Fibroblast of skin of left biceps (primary cell): ENCODE measurements at places on chromosomes 12 and 14.
A peak's percentile ranks its signal among the peaks of the same experiment; 100 is the strongest.

- no peak for DNase-seq
Measured at GRCh38 chr12:116687888-116688287, 50.0 kb downstream of the SPRING1 start.

DNA sequence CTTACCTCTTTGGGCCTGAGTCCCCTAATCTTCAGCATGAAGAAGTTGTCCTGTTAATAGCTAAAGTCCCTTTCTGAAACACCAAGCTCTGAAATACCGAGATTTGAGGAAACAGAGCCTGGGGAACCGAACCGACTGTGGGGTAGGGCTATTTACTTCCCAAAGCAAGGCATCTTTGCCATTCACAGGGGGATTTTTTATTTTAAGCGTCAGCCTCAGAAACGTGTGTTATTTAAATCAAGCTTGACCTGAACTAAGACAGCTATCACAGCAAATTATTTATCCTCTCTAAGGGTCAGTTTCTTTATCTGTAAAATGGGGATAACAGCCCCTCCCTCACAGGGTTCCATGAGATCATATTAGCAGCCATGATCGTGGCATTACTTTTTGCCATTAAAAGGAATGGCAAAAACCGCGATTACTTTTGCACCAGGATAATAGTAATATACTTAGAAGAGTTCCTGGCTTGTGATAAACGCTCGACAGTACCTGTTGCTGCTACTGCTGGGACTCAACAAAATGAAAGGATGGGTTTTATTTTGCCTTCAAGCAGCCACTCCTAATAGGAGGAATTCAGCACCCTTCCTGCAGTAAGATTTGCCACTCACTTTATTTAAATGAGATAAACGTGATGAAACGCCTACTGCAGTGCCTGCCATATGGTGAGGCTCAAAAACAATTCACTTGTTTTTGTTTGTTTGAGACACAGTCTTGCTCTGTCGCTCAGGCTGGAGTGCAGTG lies 1.3 kb upstream of the CORO1C start:
- DNase-seq: no peak

DNA sequence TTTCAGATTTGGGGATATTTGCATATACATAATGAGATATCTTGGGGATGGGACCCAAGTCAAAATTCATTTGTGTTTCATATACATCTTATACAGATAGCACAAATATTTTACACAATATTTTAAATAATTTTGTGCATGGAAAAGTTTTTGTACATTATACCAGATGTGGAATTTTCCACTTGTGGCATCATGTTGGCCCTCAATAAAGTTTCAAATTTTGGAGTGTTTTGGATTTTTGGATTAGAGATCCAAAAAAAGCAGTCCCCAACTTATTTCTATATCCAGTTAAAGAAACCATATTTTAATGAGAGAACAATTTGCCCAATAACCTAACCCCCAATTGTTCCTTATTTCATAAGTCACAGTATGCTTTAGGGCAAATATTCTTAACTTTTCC lies 4.5 kb downstream of the GNPNAT1 start:
- DNase-seq: no peak

- no peak for DNase-seq
Measured at GRCh38 chr12:17416748-17417147, 673.2 kb downstream of the RERGL start.

GRCh38 chr14:99703381-99703780 lies 19.3 kb downstream of the CYP46A1 start:
- no peak for DNase-seq

DNA sequence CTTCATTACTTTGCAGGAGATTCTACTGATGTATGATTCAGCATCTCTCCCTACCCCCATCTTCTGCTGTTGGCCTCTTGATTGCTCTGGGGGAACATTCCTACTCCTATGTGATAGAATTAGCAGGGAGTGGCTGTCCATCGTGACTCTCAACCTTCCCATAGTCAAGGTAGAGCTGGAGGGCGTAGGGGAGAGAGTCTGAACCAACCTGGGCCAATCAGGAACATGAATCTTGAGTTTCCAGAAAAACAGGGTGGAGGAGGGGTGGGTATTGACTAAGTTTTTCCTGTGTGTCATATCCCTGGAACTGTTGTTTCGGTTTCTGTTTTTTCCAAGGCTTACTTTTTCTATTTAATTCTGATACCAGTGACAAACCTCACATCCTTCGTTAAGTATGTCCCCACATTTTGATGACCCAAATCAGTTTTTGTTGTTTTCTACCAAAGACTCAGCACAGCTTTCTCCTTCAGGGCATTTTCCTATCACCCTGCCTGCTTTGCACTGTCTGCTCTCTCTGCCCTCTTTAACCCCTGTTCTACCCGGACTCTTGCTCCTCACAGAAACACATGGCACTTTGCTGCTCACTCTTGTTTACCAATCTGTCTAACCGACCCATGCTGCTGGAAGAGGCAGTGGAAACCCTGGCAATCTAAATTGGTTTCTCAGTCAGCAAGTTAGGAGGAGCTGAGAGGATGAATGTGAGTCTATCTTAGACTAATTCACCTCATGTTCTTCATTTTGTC lies 1428.3 kb downstream of the AACS start:
- no peak for DNase-seq

GRCh38 chr12:22662356-22662755 lies 37.4 kb downstream of the ETNK1 start:
- no peak for DNase-seq

- DNase-seq: no peak
Measured at GRCh38 chr14:76583805-76584204, 177.5 kb upstream of the VASH1 start.

GRCh38 chr14:97657609-97658008 lies 860.4 kb downstream of the VRK1 start:
- DNase-seq: no peak

DNA sequence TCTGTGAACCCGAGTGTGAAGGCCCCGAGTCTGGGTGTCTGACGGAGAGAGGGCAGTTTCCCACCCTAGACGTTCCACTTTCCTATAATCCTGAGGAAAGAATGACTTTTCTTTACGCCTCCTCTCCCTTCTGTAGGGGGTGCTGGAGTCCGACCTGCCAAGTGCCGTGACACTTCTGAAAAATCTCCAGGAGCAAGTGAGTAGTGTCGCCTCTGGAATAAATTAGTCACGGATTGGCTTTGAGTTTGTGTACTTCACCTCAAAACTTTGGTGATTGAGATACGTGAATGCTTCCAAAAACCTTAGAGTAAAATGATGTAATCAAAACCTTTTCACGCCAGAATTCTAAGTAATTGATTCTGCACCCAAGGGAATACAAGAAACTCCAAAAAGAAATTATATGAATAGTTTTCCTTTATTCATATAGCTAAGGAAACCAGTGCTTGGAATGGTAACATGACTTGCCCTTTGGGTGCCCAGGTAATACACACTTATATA lies 452 bp downstream of the NGDN start:
- DNase-seq: no peak

- no peak for DNase-seq
Measured at GRCh38 chr14:68842298-68842697, 49.4 kb upstream of the ZFP36L1 start.

DNA sequence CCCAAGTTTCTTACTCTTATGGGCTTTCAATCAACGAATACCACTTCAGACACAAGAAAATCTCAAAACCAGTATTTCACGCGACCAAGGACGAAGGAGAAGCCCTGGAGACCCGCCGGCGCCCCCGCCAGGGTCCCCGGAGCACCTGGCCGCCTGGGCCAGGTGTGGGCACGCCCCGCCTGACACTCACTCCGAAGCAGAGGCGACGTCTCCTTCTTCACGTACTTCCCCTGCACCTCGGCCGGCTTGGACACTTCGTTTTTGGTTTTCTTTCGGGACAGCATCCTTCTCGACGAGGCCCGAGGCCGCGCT lies 466 bp downstream of the SAV1 start:
- DNase-seq: no peak

DNA sequence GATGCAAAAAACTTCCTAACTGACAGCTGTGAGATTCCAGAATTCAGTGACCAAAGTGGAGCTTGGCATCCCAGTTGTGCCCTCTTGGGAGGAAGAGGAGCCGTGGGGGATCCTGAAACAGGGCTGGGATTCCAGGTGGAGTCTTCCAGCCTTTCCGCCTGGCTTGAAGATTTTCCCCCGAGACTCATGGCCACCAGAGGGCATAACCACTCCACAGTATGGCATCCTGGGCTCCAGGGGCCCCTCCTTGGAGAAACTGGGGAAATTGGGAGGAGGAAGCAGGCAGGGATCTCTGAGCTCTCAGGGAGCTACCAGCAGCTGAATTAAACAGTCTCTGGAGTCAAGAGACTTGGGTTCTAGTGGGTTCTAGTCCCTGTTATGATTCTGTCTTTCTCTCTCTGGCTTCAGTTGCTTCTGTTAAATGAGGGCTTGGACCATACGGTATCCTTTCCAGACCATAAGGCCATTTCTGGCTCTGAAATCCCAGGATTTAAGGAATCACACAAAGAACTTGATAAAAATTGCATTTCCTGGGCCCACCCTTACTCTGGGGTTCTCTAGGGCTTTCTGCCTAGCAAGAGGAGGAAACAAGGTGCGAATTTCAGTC lies 2.6 kb upstream of the TAMALIN start:
- DNase-seq: no peak

- no peak for DNase-seq
Measured at GRCh38 chr14:86815341-86815740, 1177.6 kb downstream of the GALC start.

DNA sequence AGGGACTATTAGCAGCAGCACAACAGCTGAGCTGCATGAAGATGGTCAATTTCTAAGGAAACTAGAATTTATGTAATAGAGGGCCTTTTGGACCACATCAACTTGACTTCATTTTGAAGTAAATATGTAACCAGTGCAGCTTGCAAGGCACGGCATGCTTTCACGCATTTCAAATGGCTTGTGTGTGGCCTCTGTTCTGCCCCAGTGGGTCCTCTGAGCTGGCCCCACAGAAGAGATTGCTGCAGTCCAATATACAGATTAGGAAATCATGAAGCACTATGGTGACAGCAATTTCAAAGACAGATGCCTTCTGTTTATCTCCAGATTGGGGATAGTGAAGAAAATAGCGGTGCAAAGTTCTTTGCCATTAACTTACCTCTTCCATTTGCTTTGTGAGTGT lies 101.4 kb downstream of the PDZRN4 start:
- no peak for DNase-seq

- peak; percentile 43 for DNase-seq
Measured at GRCh38 chr12:68040450-68041075, 51.3 kb downstream of the IFNG-AS1 start.

GRCh38 chr12:117045160-117046010 lies 53.8 kb downstream of the TESC start:
- DNase-seq: no peak

DNA sequence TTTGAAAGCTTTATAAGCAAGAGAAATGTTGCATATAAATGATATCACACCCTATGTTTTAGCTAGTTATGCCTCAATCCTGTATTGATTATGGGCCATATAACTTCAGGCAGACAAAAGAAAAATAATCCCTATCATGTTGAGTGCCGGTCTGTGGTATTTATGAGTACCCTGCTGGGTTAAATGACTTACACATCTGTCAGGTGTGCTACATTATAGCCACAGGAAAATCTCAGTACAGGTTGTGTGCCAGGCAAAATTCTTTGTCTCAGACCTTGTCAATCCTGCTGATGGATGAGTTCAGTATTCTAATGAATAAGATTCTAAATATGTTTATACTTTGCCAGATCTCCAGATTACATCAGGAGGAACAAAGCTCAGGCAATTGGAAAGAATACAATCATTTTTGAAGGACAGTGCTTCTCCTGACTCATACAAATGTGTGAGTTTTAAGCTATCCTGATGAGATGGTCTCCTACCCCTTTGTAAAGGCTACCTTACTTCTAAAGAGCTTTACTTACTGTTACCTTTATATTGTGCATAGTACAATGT lies 109.8 kb upstream of the FOXG1 start:
- no peak for DNase-seq

DNA sequence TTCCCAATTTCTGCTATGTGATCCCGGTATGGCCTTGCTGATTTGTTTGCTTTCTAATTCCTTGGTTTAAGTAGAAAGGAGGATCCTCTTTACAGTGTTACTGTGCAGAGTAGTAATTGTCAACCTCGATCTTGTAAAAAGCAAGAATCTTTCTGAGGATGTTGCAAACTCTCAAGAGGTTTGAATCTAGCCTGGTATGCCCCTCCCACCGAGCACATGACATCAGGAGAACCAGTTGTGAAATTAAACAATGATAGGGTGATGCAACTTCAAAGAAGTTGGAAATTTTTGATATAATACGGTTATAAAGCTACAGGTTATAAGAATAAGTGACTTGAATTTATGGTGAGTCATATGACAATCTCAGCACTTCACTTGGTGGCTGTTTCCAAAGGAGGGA lies 35.0 kb upstream of the FUT8 start:
- no peak for DNase-seq

GRCh38 chr14:80419769-80420168 lies 208.5 kb upstream of the DIO2 start:
- DNase-seq: no peak

DNA sequence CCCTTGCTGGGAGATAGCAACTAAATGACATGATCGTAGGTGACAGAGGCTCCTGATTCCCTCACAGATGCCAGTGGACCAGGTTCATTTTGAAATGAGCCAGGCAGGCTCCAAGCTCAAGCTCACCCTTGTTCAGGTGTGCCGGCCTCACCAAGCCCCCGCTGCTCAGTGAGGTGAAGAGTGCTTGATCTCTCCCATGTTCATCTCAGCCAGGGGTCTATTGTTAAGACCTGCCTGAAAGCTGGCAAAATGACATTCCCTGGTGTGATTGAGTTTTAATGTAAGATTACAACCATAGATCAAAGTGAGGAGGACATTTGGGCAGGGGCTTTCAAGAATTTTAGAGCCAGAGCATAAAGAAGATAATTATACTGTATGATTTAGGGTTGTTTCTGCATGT lies 497.9 kb downstream of the EGLN3 start:
- no peak for DNase-seq

- DNase-seq: no peak
Measured at GRCh38 chr14:58636129-58636528, 1.6 kb upstream of the DACT1 start.

GRCh38 chr14:71362920-71363584 lies 455.8 kb downstream of the PCNX1 start:
- DNase-seq: peak; percentile 55

DNA sequence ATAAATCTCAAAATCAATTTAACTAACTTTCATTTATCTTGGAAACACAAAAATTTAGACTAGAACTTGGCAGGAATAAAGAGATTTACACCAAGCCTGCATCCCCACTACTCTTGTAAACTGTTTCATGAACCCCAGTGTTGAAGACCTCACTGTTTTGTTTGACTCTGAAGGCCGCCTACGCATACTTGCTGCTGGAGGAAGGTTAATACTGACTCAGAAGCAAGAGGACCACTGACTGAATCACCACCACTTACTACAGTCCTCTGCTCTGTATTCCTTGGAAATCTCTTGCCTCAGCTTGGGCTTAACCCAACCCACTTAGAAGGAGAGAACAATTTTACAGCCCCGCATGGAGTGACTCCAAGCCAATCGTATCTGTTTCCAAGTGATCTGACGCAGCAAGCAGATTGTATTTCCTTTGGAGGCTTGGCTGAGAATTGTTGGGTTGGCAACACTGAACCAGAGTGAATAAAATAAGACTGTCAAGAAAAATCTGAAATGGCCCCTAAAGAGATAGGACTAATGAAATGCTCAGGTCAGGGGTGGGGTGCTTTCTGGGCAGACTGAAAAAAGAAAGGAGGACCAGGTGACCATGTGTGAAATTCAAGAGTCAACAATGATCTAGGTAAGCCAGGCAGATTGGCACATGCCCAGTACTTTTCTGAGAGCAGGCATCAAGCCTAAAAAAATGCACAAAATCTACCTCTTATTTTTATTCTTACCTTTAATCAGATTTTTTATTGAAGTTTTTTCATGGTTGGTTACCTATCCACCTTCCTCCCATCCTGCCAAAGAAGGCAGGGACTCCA lies 248.6 kb downstream of the ZFP36L1 start:
- DNase-seq: peak; percentile 94
